ENCODE measurements at places on chromosomes 4 and X. TPM values are rescaled to one million over a fixed set of nuclear protein-coding genes. Genes with fewer than 3 reads are reported as not detected.

XPNPEP2 gene
- 0.07 TPM for total RNA-seq

SATL1 gene
- total RNA-seq, result 0.22 TPM

ARHGEF38 gene
- total RNA-seq, result not detected

UNC5C gene
- total RNA-seq, result 0.25 TPM

SLC2A9 gene
- not detected for total RNA-seq

UGT2A1 gene
- 0.34 TPM for total RNA-seq

PNMA6A gene
- total RNA-seq, result 4.5 TPM

SSX1 gene
- not detected for total RNA-seq

BEX3 gene
- total RNA-seq, result 263 TPM

MAGEA2 gene
- total RNA-seq, result 9.2 TPM

BCORL1 gene
- 9.6 TPM for total RNA-seq

DNA sequence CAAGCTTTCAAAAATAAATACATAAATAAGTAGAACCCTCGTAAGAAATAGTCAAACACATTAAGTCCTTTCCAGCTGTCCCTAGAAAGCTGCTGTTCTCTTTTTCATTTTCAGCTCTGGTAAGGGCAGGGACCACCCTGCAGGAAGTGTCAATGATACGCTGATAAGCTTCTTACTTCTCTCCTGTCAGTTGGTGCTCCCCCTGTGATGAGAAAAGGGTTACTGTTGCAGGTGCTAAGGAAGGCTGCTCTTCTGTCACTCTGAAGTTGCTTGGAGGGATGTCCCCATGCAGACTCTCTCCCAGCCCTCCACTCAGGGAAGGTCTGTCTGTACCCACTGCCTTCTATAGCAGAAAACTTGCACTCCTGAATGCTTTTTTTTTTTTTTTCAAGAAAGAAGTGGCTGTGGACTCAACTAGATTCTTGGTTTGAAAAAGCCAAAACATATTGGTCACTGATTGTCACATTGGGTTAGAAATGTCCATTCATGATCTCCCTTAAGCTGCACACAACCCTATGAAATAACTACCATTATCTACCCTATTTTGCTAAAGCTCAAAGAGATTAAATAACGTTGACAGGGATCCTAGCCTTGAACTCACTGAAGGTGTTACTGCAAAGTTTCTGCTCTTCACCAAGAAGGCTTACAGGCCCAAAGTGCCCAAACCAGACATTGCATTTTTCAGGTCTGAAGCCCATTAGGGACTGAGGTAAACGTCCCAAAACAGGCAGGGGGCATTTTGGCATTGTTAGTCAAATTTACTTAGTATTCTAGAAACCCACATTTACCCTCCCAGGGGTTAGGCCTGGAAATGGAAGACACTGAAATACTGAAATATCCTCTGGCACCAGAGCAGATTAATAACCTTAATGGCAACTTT is 1.2 kb downstream of the CXCL3 start:
- DNase-seq, result no peak

DNA sequence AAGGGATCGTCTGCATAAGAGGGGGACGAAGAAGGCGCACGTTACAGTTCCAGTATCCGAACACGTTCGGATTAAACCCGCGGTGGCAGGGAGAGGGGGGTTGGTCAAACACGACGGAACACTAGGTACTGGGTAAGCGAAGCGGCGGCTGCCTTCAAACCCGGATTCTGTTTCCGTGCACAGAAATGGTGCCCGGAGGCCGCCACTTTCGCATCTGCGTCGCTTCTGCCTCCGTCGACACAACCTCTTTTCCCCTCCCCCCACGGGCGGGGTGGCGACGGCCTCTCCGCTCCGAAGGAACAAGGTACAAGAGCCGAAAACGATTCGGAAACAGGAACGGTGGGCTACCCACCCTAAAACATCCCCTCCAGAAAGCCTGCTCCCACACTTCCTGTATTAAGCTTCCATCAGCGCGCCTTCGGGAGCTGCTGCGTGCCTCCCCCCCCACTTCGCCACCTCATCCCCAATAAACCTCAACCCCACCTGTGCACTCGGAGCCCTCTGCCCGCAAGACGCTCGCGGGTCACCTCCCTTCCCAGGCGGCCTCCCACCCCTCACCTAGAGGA is 667 bp downstream of the G3BP2 start:
- DNase-seq, result peak; percentile 60

DNA sequence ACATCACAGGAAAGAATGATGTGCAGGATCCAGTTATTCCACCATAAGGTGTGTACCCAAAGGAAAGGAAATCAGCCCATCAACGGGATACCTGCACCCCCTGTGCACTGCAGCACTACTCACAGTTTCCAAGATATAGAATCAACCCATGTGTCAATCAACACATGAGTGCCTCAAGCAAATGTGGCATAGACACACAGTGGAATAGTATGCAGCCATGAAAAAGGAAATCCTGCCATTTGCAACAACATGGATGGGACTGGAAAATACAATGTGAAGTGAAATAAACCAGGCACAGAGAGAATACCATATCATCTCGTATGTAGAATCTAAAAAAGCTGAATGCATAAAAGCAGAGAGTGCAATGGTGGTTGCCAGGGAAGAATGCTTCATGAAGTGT is 53.3 kb downstream of the DHRSX start:
- DNase-seq, result no peak

DNA sequence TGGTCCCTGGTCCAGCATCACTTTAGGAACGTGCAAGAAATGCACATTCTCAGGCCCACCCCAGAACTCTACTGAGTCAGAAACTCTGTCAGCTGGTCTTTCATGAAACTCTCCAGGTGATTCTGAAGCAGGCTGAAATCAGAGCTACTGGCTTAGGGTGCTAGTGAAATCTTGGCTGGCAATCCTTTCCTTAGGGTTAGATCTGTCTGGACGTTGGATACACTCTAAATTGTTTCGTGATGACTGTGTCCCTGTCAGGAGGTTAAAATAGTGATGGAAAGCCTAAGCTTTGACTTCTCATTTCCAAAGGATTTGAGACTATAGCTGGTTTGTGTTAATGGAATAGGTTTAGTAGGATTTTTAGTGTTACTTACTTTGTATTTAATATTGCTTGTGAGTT is 99.1 kb downstream of the ARHGAP10 start:
- no peak for DNase-seq

- DNase-seq, result no peak
Observed at GRCh38 chrX:113399506-113400192, 559.0 kb upstream of the AMOT start.

DNA sequence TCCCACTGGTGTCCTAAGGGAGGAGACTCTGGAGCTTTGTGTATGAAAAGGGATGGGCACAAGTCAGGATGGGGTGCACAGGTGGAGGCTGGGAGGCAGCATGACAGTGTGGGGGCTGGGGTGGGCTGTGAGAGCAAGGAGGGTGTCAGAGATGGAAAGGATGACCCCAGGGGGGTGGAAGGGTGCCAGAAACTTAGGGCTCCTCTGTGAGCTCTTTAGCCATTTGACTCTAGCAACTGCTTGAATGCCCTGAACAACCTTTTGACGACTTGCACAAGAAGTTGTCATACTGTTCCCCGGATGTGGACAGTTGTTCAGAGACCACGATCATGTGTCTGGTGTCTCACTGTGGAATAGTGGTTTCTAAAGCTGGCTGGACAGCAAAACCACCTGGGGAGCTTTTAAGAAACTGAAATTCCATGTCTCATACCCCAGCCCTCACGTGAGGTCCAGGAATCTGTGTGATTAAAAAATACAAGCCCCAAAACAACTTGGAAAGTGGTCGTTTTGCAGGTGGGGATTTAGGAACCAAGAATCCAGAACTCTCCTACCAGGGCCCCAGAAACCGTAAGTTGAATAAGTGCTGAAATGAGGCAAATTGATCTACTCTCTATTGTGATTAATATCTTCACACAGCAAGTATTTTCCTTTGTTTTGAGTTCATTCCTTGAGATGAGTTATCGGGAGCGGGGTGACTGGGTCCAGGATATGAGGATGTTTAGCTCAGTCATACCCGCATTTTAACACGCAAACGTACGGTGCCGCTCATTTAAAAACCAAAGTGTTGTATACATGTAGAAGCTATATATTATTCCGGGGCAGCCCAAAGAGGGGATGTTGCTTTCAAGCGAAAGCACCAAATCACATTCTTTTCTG is 3.4 kb downstream of the RHOH start:
- no peak for DNase-seq

GRCh38 chr4:135538698-135539097 is 1337.1 kb upstream of the PABPC4L start:
- DNase-seq, result no peak

DNA sequence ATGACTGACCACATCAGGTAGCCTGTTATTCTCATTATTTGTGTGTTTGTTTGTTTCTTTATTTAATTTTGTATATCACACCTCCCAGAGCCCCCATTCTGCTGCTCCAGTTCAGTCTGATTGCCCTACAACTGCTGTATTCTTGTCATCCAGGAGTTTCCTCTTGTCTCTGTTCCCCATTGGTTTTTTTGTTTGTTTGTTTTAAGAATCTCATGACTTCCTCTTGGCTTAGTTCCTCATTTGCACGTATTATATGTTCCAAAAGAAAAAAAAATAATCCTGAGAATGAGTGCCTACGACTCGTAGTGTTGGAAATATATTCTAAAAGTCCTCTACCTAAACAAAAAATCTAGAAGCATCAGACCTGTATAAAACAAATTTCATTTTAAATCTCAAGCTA is 142.3 kb upstream of the SLIT2 start:
- DNase-seq, result no peak

GRCh38 chr4:106022454-106022853 is 127.2 kb downstream of the NPNT start:
- no peak for DNase-seq

- DNase-seq, result no peak
Observed at GRCh38 chr4:156568041-156568440, 403.6 kb downstream of the PDGFC start.

- DNase-seq, result no peak
Observed at GRCh38 chrX:119475389-119476101, 7.3 kb downstream of the SLC25A5 start.

GRCh38 chrX:143757887-143758286 is 37.3 kb upstream of the SPANXN2 start:
- no peak for DNase-seq

DNA sequence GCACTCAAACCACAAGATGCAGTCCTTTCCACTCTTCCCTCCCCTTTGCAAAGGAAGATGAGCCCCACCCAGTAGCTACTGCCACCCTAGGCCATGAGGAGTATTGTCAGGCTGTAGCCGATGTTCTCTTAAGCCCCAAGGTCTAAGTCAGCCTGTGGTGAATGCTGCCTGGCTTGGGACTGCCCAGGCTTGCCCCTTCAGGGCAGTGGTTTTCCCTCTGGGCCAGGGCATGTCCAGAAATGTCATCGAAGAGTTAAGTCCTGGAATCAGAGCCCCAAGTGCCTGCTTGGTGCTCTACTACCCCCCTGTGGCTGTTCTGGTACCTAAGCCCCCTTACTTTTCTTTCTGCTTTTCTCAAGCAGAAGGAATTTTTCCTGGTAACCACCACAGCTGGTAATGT is 11.8 kb upstream of the PGK1 start:
- DNase-seq, result peak; percentile 29

DNA sequence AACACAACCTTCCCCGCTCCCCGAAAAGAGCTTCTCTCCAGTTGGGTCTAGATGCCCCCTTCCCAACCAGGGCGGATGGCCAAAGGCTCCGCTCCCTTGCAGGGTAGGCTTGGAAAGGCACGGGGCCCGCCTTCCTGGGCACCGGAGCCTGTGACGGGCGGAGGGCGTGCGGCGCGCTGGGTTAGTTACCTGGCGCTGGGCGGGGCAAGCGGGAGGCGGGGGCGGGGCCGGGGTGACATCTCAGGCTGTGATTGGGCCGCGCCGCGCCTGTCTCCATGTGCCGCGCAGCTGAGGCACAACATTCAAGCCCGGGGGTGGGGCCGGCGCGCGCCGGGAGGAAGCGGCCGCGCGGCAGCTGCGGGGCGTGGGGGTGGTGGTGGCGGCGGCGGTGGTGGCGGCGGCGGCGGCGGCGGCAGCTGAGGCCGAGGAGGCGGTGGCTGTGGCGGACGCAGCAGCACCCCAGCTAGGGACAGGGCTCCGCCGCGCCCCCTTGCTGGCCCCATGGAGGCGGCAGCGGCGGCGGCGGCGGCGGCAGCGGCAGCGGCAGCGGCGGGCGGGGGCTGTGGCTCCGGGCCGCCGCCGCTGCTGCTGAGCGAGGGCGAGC is at the start of gene REPS2:
Gene REPS2, plus strand, starts transcription at position 298 of the 604 bp plus-strand sequence. Its CDS starts 204 bp downstream, at position 502.
- DNase-seq, result peak; percentile 84

GRCh38 chrX:47900833-47901232 is 64.1 kb downstream of the ZNF81 start:
- no peak for DNase-seq

- no peak for DNase-seq
Observed at GRCh38 chr4:56611501-56611900, 69.6 kb downstream of the HOPX start.

DNA sequence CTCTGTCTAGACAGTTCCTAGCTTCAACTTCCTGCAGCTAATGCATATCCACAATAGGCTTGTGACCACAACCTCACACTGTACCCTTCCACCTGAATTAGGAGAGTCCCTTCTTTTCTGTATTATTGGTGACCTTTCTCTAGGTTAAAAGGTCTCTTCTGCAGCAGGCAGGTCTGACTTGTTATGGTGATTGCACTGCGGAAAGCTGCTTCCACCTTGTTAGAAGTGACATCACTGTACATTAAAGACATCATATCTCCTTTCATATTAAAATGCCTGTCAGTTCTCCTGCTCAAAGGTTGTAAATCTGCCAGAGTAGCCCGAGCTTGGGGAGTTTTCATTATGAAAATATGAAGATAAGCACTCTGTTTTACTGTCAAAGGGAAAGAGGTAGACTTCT is 21.5 kb upstream of the LSM6 start:
- DNase-seq, result no peak

GRCh38 chr4:173508386-173509035 is 21.5 kb downstream of the HAND2 start:
- no peak for DNase-seq

DNA sequence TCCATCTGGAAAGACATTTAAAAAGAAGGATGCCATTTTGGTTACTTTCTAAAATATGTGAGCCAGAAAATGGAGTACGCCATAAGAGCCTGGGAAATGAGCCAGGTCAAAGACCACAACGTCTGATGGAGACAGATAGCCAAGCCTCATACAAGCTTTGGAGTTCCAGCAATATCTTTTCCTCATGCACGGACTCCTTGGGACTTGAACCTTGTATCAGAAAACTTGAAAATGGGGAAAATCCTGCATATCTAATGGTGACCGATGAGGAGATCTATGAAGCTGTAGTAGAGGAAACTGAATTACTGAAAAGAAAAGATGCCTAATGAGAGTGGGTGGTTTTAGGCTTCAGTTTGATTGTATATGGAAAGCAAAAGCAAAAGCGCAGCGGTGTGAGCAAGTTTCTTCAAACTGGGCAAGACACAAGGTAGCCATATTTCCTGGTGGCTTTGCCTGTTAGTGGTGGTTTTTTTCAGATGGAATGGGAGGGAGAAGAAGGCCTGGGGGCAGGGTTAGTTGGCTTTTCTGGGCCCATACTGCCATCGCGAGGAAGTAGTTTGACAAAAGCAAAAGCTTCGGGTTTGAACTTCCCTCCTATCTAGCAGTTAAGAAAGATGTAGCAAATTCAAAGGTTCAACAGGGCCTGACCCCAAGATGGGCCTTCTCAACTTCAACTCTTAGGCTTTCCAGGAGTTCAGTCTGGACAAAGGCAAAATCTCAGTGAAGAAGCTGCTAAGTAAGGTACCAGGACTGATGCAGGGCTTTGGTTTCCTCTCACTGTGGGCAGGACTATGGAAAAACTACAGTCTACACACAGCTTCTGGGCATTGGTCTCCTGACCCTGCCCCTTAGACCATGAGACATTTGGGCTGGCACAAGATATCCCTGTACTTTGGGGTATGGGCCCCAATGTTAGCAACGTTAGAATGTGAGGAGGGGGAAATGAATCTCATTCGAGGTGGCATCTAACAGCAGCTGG is 210.0 kb upstream of the STK26 start:
- no peak for DNase-seq

GRCh38 chr4:168449719-168450452 is 30.4 kb downstream of the DDX60L start:
- no peak for DNase-seq
